T1000 (cell line): ENCODE measurements at places on chromosomes 7 and 10.

DNA sequence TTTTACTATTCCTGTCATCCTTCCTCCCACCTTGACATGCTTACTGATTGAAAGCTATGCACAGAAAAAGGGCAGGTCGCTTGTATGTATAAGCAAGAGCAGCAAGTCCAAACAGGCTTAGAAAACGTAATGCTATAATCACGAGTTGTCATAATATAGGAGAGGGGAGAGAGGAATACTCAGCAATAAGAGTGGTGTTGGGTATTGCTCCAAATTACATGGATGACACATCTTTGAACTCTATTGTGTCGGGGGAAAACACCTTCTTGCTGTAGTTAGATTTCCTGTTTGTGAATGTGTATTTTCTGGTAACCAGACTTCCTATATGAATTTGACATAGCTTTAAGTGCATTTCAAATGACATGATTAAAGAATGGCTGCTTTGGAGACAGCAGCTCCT is 7.5 kb downstream of the MET start:
- DNase-seq = no peak

- no peak for DNase-seq
Measured at GRCh38 chr10:47053081-47053798, 142.0 kb downstream of the PTPN20 start.

GRCh38 chr7:113086431-113086888 is at the start of gene GPR85:
Gene GPR85, minus strand, starts transcription at chr7:113086827. Its CDS starts 2,106 bp downstream, at chr7:113084721.
- no peak for DNase-seq

DNA sequence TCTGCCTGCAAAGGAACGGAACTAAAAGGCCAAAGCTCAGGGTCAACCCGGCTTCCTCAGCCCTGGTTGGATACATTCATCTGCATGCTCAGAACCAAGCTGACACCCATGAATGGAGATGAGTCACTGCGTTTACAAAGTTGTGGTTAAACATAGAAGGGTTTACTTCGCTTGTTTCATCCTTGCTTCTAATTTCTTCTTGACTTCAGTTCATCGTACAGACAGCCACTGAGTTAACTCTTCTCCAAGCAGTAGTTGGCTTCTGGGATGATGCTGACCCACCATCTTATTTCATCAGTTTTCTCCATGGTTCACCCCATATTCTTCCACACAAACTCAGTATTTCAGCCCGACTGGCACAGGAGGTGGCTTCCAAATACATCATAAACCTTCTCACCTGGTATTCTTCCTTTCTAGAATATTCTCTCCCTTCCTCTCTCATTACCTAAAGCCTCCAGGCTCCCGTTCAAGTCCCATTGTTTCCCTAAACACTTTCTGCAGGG is 166.3 kb upstream of the RNF32 start:
- DNase-seq = no peak

- DNase-seq = no peak
Measured at GRCh38 chr7:23545493-23545892, 13.7 kb upstream of the TRA2A start.

DNA sequence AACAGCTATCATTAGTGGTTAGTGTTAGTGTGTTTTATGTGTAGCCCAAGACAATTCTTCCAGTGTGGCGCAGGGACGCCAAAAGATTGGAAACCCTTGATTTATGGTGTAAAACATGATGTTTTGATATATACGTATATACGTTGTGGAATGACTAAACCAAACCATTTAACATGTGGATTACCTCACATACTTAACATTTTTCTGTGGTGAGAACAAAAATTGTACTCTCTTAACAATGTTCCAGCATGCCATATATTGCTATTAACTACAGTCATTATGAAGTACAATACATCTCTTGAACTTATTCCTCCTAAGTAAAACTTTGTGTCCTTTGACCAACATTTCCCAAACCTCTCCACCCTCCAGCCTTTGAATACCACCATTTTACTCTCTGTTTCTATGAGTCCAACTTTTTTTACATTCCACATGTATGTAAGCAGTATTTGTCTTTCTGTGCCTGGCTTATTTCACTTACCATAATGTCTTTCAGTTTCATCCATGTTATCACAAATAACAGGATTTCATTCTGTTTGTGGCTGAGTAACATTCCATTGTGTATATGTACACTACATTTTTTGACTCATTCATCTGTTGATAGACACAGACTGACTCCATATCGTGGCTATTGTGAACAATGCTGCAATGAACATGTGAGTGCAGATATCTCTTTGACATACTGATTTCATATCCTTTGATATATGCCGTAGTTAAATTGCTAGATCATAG is 42.2 kb upstream of the MAGI2 start:
- no peak for DNase-seq

- no peak for DNase-seq
Measured at GRCh38 chr7:155361346-155361680, 63.6 kb downstream of the INSIG1 start.

GRCh38 chr7:5528815-5529442 is 105.3 kb upstream of the TNRC18 start:
- no peak for DNase-seq

DNA sequence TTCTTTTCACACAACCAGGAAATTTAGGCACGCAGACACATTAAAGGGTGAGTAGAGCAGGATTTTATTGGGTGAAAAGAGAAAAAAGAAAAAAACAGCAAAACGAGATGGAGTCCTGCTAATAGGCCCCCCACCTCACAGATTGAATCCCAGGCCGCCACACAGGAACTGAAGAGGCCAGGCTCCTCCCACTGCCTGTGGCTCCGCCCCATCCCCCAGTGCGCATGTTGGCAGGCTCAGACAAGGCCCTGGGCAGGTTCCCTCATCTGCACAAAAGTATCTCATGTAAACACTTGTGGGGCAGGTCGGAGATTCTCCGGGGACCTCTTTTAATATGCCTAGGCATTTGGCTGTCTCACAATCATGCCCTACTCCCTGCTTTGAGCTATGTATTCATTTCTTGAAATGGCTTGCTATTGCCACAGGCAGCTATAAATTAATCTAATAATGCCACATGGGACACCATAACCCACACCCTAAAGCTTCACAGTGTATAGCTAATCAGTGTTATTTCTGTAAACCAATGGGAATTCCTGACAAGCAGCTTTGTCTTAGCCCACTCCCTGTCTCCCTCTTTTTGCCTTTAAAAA is 76.2 kb upstream of the KIF5B start:
- DNase-seq = no peak

- DNase-seq = no peak
Measured at GRCh38 chr7:74033372-74034311, 5.7 kb downstream of the ELN start.

GRCh38 chr10:30002426-30003266 is 56.7 kb downstream of the JCAD start:
- DNase-seq = peak; percentile 44

DNA sequence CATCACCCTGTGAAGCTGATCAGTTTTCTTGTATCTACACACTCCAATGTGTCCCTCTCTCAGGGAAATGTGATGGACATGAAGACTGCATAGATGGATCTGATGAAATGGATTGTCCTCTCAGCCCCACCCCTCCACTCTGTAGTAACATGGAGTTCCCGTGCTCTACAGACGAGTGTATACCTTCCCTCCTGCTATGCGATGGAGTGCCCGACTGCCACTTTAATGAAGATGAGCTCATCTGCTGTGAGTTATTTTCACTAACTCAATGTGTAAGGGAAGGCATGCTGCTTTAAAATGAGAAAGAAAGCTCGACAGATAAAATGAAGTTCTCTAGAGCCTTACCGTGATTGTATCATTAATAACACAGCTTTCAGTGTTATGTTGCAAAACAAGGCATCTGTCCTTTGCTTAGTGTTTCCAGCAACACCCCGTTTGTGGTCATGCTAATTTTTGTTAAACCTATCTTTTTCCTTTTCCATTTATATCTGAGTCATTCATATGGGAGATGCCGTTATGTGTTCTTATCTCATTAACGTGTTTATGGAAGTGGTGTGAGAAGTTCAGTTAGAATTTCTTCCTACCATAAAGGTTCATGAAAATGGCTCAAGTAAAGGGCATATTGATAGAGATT is 220.9 kb upstream of the PLXDC2 start:
- DNase-seq = no peak

DNA sequence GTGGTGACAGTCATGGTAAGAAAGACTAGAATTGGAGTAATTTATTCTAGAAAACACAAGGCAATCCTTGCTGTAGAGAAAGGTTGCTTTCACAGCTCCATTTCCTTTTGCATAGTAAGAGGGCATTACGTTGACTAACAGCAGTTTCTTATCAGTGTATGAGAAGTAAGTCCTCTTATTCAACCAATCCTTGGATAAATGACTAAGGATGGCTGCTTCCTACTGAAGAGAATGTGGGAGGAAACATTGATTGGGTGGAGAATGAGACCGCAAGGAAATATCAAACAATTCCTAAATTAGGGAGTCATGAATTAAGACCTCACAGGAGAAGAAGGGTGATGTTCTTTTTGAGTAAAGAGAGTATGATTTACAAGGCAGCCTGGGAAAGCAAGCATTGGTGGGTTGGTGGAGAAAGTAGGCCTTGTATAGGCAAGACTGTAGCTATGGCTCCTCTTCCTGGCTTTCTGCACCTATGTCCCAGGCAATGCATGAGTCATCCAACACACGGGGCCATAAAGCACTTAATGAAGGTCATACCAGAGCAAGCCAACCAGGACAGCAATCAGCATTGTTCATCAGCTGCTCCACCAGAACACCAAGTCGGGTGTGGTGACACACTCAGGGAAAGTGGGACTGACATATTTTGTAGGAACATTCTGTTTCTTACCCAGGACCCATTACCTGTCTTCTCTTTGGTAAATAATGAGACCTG is 5.6 kb downstream of the MGAM start:
- DNase-seq = no peak

- DNase-seq = peak; percentile 54
Measured at GRCh38 chr7:106717955-106718871, 57.3 kb upstream of the CCDC71L start.

GRCh38 chr10:117666166-117666565 is 123.6 kb downstream of the EMX2 start:
- DNase-seq = no peak

DNA sequence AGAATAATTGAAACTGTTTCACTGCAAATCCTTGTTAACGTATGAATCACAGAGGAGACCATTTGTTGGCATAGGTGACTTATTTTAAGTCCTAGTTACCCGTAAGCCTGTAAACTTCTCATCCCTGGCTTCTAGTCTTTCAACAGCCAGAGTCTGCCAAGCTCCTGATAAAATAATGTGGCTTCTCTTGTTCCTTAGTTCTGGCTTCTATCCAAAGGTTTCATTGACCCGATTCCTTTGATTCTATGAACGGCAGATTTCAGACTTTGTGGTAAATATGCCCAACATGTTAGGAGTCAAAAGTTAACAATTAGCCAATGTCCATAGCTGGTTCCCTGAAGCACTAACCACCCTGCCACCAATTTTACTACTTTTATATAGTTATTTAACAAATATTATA is 23.3 kb downstream of the DNAH11 start:
- DNase-seq = no peak

GRCh38 chr10:78214955-78215354 is 181.3 kb downstream of the RPS24 start:
- no peak for DNase-seq

DNA sequence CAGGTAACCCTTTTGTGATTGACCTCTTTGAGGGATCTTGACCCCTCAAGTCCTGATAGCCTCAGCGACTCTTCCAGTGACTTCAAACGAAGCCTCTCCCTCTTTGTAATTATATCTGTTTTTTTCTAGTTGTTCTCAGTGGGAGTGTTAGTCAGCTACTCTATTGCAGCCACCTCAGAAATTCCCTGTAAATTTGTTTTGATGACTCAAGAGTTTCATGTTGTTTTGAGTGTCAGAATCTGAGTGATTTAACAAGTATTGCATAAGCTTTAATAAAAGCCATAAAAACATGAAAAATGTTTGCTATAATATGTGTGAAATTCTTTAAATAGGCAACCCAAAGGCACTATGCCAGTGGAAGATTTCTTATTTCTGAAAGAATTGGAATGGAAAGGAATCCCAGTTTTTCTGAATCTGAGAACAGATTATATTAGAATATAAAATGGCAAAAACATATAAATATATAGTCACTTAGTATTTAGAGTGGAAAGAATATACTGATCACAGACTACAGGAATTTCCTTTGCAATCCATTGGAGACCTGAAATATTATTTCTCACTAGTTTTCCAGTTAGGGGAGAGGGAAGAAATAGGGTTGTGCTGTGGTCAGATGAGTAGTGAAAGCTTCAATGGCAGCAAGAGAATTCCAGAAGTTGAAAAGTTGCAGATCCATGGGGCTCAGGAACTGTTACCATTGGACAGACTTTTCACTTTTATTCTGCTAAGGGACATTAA is 94.4 kb upstream of the SEMA3C start:
- DNase-seq = no peak

- DNase-seq = peak; percentile 59
Measured at GRCh38 chr10:46284286-46285229, 2.2 kb upstream of the ANTXRL start.

DNA sequence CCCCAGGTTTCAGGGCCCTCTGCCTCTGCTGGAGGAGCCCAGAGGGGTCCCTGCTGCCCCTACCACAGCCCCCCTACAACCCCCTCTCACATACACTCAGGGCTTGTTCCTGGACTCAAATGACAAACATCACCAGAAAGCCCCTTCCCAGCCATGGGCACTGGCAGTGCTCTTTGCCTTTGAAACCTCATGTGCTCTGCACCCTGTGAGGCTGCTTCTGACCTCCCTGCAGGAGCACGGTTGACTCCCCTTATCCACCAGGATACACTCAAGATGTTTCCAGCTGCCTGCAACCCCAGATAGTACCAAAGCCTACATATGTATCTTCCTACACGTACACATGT is 3.5 kb upstream of the ADIRF start:
- DNase-seq = no peak

GRCh38 chr10:72098836-72099599 is 10.7 kb upstream of the SPOCK2 start:
- DNase-seq = no peak

DNA sequence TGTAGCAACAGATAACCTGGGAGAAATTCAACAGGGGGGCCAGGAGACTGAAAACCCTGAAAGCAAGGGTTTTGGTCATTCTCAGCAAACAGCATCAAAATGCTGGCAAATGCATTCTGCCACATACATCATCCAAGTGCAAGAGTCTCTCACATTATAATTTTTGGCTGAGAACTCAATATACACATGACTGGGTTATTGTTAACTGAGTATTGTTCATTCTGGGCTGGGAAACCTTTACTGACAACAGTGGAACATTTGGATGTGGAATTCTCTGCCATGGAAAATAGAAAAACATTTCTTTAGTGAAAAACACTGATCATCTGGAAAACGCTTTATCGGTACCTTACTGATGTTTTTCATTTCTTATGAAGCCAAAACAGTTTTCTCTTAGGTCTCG is 73.1 kb upstream of the MET start:
- DNase-seq = no peak

DNA sequence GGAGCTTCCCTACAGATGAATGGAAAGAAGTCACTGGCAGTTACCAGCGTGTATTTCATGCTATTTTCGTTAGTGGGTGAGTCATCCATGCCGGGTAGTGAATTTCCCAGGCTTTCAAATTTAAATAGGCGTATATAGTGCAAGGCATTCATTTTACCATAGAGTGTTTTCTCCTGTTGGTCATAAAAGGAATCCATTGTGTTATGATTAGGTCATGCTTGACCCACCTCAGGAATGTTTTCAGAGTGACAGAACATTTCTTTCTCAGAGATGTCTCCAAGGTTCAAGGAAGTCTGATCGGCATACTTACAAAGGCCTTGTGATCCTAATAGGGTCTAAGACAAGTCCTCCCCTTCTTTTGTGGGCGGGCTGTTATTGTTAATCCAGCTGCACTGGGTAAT is 110.7 kb downstream of the AKR1D1 start:
- peak; percentile 12 for DNase-seq
